ENCODE measurements at places on chromosomes 1 and 21.
A peak's percentile ranks its signal among the peaks of the same experiment; 100 is the strongest.

- no peak for DNase-seq
Measured at GRCh38 chr1:161182214-161182613, 4.9 kb upstream of the B4GALT3 start.

DNA sequence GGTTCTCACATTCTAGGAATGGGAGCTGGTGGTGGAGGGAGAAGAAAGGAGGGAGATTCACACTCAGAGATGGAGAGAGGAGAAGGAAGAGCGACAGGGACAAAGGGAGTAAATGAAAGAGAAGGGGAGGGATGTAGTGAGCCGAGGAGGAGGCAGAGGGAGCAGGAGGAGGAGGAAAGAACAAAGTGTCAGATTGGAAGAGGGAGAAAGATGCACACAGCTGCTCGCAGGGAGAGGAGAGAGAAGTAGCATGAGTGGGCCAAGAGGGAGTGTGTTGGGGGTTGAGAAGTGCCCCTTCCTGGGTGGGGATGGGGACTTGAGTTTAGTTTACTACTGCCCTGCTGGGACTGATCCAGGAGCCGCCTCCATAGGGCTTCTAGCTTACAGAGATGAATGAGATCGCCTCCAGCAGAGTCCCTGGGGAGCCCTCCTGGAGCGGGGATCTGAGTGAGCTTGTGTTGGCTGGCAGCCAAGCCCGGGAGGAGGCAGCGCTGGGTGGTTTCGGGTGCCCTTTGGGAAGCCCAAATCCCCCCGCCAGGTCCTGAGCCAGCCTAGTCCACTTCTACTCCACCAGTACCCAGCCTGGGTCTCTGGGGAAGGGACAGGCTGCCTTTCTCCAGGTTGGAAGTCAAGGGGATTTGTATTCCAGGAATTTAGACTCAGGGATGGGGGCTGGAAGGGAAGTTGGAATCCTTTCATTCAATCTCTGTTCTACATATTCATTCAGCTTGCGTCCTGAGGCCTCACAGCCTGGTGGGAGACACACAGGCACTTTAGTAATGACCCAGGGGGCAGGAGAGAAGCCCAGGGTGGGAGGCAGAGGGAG, 20.9 kb downstream of the PTPRU start:
- DNase-seq = peak; percentile 39

DNA sequence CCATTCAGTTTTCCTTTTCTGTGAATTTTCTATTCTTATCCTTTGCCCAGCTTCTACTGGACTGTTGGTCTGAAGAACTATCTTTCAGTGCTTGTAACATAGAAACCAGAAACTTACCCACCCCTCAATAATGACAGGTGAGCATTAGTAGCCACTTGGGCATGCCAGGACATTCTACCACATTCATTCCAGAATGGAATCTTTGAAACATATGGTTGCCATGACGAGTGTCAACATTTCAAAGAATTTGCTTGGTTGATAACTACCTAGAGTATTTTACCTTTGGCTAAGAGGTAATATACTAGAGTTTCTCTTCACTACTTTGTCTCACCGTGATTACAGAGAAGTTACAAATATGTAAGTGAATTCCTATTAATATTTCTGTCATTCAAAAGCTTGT, at the start of gene MROH9:
TSS of gene MROH9 (plus strand) at position 304 of the 400 bp plus-strand sequence. CDS start 10,023 bp downstream, outside the sequence.
- no peak for DNase-seq

DNA sequence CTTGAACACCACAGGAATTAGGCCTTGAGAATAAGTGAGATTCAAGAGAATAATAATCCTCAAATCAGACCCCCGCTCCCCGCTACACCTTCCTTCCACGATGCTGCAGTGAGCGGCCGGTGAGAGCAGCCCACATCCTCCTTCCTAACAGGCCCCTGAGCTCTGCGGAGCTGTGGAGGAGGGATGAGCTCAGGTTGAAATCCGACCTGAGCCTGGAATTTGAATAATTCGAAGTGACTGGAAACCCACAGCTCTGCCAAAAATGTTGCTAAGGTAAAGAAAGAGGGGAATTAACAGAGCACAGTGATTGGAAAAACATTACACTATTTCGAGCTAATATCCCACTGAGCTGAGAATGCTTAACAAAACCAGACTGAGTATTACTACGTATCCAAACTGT, 90.0 kb downstream of the URB2 start:
- DNase-seq = no peak

DNA sequence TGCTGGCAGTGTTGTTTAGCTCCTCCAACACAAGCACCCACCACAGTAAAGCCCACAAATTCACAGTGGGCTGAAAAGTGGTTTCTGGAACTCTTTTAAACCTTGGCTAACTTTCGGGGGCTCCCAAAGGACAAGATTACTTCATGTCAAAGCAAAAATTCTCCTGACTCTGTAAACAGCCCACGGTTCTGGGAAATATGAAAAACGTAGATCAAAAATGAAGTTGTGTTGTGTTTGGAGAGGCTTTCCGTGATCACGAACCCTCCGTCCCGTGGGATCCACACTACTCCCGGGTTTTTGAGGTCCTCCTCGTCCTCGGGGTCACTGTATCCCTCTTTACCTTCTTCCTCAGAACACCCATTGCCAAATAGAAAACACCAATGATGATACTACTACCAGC, 159.0 kb upstream of the RUNX1 start:
- DNase-seq = no peak

GRCh38 chr1:244450597-244451538, 841 bp downstream of the ADSS2 start:
- DNase-seq = peak; percentile 38

DNA sequence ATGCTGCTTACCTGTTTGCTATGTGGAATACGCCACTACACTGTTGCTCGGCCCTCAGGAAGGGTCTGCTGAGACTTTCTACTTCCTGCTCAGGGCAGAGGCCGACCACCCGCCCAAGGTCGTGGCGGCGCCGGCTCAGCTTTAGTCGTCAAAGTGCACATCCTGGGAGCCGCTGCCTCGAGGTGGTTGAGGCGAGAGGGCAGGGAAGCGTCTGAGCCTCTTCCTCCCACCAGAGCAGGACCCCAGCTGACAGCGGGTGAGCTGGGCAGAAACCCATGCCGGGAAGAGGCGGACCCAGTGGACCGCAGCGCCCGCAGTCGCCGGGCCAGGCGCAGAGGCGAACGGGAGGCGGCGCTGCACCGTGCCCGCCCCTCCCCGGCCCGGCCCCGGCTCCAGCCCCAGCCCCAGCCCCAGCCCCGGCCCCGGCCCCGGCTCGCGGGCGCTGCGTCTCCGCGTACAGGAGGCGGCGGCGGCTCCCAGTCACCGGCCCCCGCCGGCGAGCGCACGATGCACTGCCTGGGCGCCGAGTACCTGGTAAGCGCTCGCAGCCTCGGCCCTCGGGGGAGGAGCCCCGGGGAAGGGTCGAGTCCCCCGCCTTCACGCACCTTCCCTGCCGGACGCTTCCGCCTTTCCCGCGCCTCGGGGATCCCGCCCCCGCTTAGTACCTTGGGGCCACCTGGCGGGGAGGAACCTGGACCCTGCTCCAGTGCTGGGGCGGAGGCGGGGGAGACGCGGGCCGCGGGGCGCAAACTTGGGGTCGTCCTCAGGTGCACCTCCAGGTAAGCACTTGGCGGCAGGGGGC, at the start of gene SLC44A3:
TSS of gene SLC44A3 (plus strand) at position 413 of the 802 bp plus-strand sequence. CDS start at position 508, 95 bp downstream.
- peak; percentile 71 for DNase-seq

DNA sequence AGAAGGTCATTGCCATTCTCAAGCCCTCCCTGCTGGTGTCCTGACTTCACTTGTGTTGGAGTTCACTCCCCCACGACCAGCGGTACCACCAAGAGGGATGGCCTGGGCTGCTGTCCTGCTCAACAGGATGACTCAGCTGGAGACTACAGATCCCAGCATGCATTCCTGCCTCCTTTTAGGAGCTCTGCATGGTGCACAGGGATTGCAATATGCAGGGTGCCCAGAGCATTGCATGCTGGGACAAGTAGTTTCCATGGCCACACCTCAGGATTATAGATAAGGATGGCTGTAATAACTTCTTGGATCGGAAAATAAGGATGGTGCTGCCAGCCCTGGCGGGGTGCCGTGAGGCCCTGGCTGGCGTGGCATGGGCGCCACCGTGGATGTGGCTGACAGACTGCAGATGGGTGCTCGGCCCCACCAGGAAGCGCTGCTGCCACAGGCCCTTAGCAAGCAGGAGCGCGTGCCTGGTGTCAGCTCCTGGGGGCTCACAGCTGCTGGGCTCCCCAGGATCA, 150.0 kb downstream of the CASZ1 start:
- peak; percentile 54 for DNase-seq

GRCh38 chr1:234309598-234310459, 63.4 kb upstream of the COA6 start:
- DNase-seq = peak; percentile 59

- peak; percentile 65 for DNase-seq
Measured at GRCh38 chr1:24919791-24920532, 10.1 kb downstream of the RUNX3 start.

DNA sequence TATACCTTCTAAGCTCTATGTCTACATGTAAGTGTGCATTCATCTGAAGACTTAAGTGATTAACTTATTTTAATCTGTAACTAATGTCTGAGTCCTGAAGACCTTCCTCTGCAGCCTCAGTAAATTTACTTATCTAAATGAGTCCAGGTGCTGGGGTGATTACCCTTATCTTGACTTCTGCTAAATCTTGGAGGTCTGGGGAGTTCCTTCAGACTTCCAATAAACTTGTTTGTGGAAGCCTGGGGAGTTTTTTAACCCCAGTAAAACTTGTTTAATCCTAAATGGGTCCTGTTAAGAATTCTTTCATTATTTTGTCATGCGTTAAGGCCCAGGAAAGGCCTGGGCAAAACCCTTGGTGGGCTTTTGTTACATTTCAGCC, 37.0 kb downstream of the RSPH1 start:
- DNase-seq = no peak

DNA sequence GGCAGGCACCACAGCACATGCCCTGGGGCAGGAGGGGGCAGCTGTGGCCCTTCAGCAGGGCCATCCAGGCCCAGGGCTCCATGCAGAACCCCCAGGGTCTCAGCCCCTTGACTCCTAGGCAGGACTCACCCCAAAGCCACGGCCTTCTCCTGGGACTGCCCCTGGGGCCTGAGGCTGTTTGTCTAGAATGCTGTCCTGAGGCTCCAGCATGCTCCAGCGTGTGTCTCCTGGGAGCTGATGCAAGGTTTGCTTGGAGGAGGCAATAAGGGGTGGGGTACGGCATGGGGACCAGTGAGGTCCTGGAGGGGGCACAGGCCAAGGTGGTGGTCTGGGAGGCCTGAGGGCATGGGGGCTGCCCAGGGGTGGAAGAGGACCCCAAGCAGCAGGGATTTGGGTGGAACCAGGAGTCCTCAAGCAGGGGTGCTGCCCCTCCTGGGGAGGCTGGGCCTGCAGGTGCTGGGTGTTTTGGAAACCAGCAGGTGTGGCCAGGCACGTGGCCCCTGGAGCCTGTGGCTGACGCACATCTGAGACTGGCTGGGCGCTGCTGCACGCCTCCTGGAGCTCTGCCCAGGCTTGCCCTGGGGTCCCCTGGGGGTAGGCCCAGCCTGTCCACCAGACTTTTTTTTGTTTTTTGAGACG, 7.8 kb upstream of the CALML6 start:
- no peak for DNase-seq

DNA sequence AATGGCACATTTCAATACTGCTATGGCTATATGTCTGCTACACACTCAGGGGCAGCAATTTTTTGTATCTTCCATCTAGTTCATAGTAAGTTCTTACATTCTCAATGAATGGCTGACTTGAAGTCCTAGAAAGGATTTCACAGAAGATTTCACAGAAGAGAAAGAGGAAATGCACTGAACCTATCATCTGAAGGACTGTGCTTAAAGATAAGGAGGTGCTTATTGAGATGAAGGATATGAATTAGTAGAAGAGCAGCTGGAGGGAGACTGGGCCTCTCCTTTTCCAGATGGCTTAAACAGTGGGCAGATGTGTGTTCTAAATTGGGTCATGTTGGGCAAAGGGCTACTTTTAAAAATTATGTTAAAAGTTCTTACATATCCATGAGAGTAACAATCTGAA, 14.6 kb downstream of the ADAR start:
- no peak for DNase-seq
